GM23248 (cell line): ENCODE measurements at places on chromosomes 2 and 18.

DNA sequence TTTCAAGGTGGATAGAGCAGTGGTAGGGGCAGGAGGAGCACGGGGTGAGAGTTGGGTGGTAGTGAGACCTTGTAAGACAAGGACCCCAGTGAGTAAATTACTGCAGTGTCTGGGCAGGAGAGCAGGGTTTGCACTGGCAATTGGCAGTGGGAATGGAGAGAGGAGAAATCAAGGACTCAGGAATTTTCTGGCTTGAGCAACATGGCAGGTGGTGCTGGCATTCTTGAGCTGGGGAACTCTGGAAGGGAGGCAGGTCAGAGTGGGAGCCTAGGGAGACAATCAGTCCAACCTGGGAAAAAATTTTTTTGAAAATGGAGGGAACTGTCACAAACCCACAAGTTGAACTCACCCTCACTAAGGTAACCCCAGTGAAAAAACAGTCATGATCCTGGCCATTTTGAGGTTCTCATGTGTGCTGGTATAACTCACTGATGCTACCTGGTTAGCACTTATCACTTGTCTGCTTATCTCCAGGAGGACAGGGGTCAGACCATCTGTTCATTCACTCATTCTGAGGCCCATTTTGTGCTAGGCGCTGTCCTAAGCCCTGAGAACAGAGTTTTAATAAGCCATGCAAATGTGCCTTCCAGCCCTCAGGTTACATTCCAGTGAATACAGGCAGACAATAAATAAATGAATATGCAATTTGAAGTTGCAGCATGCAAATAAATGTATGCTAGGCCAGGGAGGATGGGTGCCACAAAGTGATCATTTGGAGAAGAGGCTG, 92.2 kb upstream of the SEC11C start:
- no peak for DNase-seq

GRCh38 chr2:62217421-62217820, 21.5 kb downstream of the B3GNT2 start:
- DNase-seq, result no peak

- DNase-seq, result peak; percentile 60
These were observed 28.1 kb upstream of the HTR2B start for GRCh38 chr2:231152800-231153557.

- no peak for DNase-seq
These were observed 34.0 kb downstream of the CRIM1 start for GRCh38 chr2:36389577-36389976.

- DNase-seq, result no peak
These were observed 11.8 kb downstream of the TTLL4 start for GRCh38 chr2:218722419-218722818.

DNA sequence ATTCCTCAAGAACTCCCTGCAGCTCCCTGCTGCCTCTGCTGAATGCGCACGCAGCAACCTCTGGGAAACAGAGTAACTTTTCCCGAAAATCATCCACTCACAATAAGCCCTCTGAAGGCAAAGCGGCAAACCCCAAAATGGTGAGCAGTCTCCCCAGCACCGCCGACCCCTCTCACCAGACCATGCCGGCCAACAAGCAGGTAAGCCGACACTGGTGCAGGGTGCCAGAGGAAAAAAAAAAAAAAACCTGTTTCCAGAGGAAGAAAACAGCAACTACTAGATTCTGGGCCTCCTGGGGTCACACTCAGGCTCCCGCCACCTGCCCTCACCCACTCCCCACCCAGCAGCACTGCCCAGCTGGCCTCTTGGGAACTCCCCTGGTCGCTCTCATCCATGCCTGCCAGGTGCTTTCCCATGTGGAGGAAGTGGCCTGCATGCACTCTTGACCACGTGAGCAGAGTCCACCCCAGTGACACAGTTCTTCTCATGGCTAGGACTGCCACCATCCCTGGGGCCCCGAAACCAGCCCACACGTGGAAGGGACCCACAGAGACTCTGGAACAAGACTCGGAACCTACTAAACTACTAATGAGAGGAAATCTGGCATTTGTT, 36.9 kb downstream of the KCTD18 start:
- no peak for DNase-seq

DNA sequence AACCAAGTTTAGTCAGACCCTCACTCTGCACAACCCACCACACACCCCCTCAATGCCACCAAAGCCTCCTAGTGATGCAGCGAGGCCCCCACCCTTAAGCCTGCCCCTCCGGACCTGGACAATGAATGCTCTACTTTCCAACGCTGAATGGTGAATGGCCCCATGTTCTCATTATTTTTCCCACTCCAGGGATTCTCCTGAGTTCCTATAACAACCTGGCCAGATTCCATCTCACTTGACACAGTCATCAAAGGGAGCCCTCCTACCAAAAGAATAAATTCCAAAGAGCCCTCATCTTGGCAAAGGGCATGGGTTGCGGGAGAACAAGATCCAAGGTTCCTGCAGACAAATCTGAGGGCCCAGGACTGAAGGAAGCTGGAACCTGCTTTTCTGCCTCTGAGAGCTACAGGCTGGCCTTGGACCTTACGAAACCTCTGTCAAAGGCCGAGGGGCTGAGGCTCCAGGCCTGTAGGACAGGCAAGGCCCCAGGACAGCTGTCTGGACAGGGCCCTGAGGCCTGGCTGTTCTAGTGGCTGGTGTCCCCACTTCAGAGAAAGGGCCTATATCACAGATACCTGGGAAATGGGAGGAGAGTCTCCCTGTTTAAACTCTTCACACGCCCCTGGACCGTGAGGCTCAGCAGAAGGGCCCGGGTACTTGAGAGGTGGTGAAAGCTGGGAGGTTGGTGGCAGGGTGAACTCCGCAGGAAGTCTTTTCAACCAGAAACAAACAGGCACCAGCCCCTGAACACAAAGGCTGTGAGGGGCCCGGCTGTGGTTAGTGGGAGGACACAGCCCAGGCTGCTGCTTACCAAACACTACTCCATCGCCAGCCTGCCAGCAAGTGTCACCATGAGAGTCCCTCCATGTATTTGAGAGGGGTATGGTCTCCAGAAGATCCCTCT, 27.3 kb downstream of the SFXN5 start:
- DNase-seq, result no peak

DNA sequence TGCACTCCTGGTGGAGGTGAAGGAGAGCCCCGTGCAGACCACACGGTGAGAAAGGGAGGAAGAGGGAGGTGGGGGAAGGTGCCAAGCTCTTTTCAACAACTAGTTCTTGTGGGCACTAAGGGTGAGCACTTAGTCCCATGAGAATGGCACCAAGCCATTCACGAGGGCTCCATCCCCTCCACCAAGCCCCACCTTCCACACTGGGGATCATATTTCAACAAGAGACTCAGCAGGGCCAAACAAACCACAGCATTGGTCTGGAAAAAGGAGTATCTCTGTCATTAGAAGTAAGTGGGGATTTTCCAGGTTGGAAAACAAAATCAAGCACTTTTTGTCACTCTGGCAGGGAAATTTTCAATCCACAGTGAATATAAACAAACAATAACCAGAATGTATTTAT, 38.4 kb downstream of the ZAP70 start:
- DNase-seq, result no peak

DNA sequence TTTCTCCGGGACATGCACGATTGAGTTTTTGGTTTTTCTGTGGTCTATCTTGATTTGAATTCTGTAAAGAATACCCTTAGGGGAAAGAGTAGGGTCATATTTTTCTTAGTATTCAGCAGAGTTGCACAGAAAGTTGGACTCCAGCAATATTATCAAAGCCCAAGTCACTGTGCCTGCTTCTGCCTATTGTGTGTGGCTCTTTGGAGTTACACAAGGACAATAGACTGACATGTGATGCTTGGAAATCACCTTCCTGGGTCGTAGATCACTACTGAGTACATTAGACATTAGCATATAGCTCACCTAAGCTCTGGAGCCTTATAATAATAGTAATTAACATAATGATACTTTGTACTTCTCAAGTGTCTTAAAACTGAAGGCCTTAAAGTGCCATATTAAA, 238.8 kb upstream of the FOSL2 start:
- no peak for DNase-seq

GRCh38 chr2:108868911-108869310, 82.3 kb downstream of the CCDC138 start:
- DNase-seq, result no peak

DNA sequence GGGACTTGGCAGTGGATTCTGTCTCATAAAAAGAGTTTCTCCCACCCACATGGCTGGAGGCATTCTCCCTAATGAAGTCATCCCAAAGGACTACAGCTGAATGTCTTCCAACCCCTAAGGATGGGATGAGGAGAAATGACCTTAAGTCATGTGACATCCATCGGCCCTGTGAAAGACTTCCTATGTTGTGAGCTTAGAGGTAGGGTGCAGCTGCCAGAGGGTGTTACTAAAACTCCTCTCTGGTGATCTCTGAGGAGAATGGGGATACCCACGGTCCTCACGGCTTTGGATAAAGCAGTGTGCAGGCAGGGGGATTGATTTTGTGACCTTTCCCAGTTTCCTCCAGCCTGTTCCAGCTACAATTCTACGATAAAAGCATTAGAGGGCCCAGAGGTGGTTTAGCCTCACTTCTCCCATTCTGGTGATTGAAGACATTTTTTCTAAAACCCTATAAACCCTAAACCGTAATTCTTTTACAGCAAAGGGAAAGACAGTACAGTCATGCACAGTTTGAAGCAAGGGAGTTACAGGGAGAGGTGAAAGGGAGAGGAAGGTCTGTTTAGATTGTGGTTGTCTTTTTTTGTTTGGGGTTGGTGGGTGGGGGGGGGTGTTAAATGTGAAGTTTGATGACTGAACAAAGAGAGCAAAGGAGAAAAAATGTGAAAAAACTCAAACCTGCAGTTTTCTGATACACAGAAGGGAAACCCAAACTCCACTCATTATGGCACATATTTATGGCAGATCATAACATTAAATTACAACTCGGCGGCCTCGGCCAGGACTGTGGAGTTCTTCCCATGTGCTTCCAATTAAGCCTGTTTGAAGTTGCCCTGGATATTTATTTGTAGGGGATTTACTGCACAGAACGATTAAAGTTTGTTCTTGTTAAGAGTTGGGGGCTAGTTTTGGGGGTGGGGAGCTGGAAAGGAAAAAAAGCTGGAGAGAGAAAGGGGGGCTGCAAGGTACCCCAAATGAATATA, 26.6 kb upstream of the SLC14A2 start:
- peak; percentile 71 for DNase-seq

DNA sequence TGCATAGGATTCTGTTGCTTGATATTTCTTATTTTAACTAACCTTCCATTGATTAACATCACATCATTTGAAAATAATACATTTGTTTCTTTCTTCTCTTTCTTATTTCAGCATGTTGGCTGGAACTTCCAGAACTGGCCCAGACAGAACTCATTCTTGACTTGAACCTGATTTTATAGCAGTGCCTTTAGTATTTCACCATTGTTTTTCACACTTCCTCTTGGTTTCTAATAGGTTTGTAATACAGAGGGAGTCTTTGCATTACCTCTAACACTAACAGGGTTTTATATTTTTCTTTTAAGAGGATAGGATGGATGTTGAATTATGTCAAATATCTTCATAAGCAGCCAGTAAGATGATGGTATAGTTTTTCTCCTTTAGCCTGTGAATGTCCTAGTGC, 39.2 kb downstream of the SEMA4F start:
- no peak for DNase-seq

- DNase-seq, result no peak
These were observed 289.4 kb upstream of the PXDN start for GRCh38 chr2:2033691-2034090.

- DNase-seq, result no peak
These were observed 1082.3 kb upstream of the TMEFF2 start for GRCh38 chr2:193276988-193277387.

DNA sequence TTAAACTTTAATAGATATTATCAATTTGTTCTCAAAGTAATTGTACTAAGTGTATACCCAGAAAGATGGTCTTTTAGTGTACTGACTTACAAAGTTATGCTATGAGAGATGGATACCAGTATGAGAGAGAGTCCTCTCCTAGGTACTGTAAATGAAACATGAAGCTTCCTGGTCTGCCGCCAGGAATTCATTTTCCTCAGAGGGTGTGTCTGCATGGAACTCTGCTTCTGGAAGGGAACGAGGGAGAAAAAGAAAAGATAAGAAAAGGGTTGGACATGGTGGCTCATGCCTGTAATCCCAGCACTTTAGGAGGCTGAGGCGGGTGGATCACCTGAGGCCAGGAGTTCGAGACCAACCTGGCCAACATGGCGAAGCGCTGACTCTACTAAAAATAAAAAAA, 2.2 kb upstream of the SSB start:
- DNase-seq, result no peak
